Stromal cell of bone marrow (primary cell): ENCODE measurements at places on chromosomes 11 and 22.

DNA sequence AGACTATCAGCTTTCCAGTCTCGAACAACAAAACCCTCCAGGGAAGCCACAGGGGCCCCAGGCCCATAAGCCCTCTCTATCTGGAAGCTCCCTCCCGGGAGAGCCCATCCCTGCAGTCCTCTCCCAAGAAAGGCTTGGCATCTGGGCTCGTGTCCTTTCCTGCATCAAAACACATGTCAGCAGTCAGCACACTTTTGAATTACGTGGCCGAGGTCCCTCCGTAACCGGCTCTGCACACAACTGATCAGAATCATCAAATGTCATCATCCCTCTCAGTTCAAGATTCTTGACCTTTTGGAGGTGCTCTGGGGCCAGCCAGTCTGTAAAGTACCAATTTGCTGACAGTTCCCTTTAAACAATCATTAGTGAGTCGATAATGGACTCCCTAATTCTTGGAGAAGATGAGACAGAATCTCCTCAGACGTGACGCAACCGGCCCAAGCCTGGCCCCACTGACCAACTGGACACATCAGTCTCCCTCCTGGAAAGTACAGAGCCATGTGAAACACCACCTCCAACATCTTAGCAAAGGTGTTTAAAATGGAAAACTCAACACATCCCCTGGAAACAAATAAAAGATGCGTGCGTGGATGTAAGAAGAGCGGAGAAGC, 33.6 kb downstream of the MAFF start:
- no peak for DNase-seq

GRCh38 chr11:888310-889212, 22.0 kb downstream of the CHID1 start:
- no peak for DNase-seq

DNA sequence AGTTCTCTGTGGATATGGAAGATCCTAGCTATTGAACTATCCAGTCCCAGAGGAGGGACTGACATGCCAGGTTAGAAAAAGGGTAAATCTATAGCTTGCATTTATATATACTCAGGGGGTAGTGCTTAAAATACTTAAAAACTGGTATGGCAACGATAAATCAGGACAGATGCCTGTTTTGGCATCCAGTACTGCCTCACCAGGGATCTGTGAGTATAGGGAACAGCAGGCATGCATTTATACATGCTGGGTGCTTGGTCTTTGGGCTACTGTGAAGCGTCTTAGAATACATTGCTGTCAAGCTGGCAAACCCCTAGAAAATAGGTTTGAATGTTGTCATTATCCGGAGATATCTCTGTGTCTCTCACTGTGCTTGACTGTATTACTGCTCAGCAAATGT, 94.2 kb upstream of the DRD2 start:
- no peak for DNase-seq

GRCh38 chr11:65790104-65790901, 3.4 kb downstream of the OVOL1 start:
- DNase-seq: no peak

DNA sequence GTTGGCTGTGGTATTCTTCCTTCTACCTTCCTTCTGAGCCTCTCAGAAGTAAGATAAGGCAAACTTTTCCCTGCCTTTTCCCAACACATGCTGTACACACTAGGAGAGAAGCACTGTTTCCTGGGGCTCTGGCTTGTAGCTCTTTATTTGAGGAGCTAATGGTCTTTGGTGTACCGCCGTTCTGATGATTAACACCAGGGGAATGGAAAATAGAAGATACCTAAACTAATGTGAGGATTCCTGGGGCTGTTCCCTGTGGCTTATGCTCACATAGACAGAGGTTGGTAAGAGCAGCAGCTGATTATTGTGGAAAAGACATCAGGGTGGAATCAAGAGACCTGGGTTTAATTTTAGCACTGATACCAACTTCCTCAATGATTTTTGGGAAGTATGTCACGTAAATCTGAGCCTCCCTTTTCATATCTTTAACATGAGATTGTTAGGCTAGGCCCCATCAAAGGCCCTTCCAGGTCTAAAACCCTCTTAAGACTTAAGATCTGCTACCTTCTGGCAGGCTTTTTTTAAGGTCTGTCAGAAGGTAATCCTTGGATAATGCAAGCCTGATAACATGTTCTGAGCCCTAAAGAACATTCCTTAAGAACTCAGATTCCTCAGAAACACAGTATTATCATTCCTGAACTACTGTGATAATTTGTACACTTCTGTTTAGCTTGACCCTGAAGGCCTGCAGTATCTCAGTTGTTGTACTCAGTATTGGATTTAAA, 24.8 kb upstream of the RCE1 start:
- DNase-seq: no peak

- DNase-seq: no peak
Measured at GRCh38 chr11:130581646-130582045, 133.2 kb downstream of the ADAMTS15 start.

- no peak for DNase-seq
Measured at GRCh38 chr11:532986-533585, 2.3 kb downstream of the HRAS start.

GRCh38 chr22:50285568-50286229, 15.5 kb upstream of the MAPK11 start:
- no peak for DNase-seq

GRCh38 chr22:38815842-38816241, 21.9 kb upstream of the DNAL4 start:
- no peak for DNase-seq

DNA sequence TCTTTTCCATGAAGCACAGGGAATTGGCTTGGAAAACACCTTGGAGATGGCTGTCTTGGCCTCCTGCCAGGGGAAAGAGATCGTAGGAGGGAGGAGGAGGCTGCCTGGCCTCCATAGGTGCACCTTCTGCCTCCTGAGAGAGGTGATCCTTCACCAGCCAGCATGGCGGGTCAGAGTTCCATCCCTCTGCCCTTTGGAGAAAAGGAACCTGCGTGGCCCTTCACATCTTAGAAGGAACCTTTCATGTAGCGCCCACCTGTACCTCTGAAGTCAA, 58.2 kb upstream of the DRD2 start:
- DNase-seq: no peak

DNA sequence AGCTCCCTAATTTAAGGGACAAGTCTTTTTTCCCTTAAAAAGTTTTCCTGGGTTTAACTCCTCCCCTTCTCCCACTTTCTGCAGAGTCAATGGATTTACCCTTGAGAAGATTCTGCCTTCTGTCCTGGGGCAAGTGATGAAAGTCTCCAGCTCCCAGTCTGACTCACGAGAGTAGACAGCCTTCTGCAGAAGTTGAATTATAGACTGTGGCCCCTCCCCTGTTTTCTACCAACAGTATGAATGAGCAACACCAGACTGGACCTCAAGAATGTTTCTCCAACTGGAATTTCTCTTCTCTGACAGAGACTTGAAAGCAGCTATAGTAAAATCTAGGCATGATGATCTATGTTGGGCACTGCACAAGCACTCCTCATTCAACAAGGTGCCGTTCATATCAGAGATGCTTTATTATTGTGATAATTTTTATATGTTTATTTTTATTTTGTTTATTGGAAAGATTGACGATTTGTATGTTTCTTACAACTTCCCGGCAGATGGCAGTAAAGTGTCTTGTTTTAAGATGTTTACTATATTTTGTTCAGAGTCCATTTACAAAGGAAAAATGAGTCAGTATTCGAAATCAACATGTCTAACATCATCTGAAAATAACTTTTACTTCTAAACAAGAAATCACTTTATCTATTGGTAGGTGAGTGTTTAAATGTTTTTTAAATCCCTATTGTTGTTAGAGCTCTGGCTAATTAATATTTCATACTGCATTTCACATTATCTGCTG, 56.6 kb downstream of the LMO2 start:
- DNase-seq: peak; percentile 80

GRCh38 chr11:112942966-112943643, 18.1 kb upstream of the NCAM1 start:
- DNase-seq: no peak

DNA sequence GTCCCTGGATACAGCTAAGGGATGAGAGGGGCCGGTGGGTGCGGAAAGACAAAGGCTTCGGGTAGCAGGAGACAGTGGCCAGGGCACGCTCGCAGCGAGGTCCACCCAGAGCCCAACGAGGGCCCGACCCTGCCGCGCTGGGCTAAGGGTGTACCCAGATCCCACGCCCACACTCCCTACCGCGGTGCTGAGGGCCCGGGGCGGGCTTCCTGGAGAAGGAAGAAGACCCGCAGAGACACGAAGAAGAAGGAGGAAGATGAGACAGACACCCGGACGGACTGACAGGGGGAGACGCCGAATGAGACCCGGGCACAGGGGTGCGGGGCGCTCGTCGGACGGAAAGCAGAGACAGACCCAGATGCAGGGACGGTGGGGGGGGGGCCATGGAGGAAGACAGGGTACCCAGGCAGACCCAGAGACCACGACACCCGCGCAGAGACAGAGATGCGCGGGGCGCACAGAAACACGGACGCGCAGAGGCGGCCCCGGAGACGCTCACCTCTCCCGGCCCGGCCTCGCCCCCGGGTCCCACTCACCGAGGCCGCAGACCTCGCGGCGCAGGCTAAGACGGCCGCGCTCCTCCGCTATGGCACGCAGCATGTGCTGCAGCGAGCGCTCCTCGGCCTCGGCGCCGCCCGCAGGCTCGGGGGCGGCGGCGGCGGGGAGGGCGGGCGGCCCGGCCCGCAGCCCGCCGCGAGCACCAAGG, 437 bp downstream of the KIAA0930 start:
- DNase-seq: no peak

GRCh38 chr11:66728693-66729385, at the start of gene SPTBN2:
Gene SPTBN2, minus strand, starts transcription at chr11:66729216. Its CDS starts 7,976 bp downstream, at chr11:66721240.
- DNase-seq: no peak

DNA sequence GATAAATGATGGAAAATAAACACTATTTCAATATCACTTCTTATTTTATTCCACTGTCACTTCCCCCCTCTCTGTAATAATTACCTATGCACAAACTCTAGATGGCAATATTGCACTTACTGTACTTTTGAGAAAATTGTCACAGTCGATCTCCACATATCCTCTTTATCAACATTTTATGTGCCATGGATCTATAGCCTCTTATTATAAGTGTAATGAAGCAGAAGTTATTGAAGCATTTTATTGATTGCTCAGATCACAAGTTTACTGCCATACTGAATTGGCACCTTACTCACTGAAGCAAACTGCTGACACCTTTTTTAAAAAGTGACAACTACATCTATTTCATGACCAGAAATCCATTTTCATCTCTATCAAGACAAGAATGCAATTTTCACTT, 133.4 kb downstream of the DCDC1 start:
- no peak for DNase-seq

DNA sequence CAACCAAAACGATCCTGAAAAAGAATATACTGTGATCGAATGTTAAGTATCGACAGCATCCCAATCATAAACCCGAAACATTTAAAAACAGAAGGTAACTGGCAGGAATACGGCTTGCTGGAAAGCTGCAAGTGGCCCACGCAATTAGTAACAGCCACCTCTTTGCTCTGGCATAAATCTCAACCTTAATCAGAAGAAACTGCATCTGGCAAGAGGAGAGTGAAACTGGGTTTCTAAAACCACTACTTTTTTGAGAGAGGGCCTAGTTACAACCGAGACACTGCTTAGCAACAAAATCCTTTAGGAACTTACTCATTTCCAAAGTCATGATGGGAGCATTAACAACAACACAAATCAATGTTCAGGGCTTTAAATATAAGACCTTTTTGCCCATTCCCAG, 7.9 kb downstream of the NCAPD3 start:
- DNase-seq: no peak

GRCh38 chr11:113710989-113711388, 4.9 kb upstream of the TMPRSS5 start:
- DNase-seq: no peak

GRCh38 chr22:35739076-35739930, 21.6 kb downstream of the APOL5 start:
- DNase-seq: peak; percentile 31

DNA sequence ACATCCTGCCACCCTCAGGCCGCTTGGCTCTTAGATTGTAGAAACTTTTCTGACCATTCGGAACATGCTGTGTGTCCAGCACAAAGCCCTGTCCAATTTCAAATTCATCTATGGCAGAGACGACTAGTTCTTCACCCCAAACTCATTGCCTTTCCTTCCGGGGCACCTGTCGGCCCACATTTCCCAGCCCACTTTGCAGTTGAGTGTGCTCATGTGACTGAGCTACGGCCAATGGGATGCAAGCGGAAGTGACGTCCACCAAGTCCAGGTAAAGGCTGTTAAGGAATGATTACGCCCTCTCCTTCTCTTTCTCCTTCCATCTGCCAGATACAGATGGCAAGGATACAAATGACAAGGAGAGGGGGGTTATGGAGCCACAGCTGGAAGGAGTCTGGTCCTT, 32.5 kb downstream of the SYT13 start:
- DNase-seq: no peak

GRCh38 chr11:115168229-115168671, 336.0 kb downstream of the CADM1 start:
- DNase-seq: peak; percentile 9

DNA sequence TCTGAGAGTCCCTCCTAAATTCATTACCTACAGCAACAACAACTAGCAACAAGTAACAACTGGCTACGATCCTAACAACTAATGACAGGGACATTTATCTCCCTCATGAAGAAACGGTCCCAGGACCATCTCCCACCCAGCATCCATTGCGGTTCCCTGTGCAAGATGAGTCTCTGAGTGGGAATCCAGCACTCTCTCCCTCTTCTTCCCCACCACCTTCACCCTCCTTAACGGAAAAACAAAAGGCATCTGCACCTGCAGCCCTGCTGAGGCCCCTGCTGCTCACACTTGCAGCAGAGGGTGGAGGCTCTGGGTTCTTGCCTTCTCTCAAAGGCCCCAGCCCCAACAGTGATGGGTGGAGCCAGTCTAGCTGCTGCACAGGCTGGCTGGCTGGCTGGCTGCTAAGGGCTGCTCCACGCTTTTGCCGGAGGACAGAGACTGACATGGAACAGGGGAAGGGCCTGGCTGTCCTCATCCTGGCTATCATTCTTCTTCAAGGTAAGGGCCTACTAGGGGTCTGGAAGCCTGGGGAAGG, at the start of gene CD3G:
CD3G (plus strand) TSS at position 364 of the 535 bp plus-strand sequence; CDS start at position 444, 80 bp downstream.
- no peak for DNase-seq

DNA sequence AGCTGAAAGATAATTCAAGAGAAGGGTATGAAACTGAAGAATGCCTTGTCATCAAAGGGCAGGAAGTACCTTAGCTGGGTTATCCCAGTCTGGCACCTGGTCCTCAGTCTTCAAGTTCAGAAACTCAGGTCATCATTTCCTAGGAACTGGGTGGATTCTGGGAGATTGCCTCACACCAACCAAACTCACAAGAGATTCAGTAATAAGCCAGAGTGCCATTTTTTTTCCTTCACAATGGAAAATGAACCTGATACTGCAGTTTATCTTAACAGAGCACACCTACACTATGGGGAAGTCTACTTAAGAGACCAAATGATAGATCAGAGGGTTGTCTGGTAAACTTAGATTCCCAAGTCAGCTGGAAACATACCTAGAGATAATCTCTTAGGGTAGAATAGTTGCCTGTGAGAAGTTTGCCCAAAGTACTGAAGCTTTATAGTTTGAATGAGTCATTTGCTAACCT, 3.8 kb upstream of the BUD13 start:
- no peak for DNase-seq
